Naive B cell (primary cell): ENCODE measurements at places on chromosomes 5 and 9. TPM values are rescaled to one million over a fixed set of nuclear protein-coding genes. Genes with fewer than 3 reads are reported as not detected.

DNA sequence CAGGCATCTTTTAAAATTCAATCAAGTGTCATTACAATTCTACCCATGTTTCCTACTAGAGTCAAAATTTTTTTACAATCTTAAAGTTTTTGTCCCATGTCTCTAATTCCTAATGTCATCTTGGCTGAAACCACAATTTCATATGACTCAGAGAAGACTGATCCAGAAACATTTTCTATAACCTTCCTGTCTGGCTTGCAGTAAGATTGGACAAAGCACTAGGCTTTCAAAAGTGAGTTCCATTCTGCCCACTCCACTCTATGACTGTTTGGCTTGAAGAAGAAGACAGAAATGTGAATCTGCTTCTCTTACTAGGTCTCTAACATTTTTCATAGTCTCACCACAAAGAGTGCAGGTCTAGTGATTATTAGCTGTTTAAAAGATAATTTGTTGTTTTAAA is 88.8 kb downstream of the NR3C1 start:
- DNase-seq, result no peak

DNA sequence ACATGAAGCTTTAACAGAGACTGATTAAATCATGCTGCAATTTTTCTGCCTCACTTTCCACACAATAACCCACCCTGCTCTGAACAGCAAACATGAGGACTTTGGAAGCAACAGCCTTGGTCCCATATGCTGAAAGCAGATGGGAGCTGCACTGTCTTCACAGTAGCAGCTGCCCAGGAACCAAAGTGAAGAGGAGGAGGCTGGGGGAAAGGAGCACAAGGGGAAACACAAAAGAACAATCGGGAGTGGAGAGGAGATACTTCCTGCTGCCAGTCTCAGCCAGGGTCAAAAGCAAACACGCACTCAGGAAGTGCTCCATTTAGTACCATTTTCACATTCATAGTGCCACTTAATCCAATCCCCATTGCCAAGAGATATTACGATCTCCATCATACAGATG is 183.3 kb upstream of the PUM3 start:
- DNase-seq, result no peak

GRCh38 chr9:27990524-27990923 is 417.2 kb upstream of the C9orf72 start:
- no peak for DNase-seq

GRCh38 chr9:88722753-88723152 is 187.8 kb downstream of the NXNL2 start:
- DNase-seq, result peak; percentile 12

DNA sequence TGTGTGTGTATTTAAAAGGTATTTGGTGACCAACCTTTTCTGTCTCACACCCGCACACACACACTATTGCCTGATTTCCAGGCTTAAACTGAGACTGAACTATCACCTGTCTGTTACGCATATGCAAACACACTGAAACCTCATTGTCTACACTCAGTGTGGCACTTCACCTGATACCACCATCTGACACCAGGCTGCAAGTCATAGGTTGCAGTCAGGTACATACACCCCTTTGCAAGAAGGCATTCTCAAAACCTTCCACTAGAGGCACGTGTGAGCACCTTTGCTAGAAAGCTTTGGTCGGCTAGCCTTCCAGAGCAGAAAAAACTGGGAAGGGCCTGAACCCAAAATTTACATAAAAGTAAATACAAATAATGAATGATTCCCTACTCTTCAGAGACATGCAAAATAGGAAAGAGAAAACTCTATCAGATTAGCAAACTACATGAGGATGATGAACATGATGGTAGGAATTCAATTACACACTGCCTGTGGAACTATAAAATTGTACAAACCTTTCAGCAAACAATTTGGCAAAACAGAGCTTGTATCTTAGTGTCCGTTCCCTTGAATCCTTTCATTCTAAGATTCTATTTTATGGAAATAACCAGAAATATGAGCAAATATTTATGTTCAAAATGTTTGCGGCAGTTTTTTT is 5.9 kb upstream of the FOXD1 start:
- DNase-seq, result peak; percentile 26

The POLE3 gene
- polyA plus RNA-seq, result 118 TPM

The TEX48 gene
- polyA plus RNA-seq, result not detected

GRCh38 chr5:78881884-78882283 is 103.2 kb downstream of the ARSB start:
- no peak for DNase-seq

The DCP2 gene
- 57.7 TPM for polyA plus RNA-seq

DNA sequence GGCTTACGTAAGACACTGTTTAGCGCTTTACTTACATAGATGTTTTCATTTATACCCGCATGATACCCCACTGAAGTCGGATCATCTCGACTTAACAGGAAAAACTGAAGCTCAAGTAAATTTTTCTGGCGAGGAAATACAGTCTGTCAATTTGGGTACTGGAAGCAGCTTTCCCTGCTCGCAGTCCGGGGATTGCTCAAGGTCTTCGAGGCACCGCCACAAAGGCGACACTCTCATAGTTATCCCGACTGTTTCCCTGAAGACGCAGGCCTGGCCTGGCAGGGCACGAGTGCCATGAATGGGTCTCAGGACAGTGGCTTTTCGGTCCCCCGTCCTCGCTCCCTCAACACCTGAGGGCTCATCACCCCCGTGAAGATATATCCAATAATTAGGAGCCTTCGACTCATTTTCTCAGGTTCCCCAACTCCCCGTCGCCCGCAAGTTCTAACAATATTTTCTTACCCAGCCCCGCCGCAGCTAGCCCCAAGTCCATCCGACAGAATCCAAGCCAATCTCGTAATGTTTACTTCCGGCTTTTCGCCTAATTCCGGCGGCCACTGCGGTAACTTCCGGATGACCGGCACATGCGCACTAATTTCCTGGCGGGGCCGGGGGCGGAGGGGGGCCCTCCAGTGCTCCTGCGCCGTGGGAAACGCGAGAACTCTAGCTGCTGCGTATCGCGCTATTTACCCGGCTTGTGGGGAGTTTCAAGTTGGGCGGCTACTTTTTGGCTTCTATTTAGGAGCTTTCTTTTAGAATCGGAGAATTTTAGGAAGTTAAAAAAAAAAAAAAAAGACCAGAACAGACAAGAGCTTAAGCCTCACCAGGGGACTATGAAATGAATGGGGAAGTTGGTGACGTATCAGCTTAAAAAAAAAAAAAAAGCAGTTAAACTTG is at the start of gene SLU7:
Gene SLU7 (minus strand): TSS at position 521 of the 897 bp plus-strand sequence. CDS start 3,787 bp downstream, outside the sequence.
- peak; percentile 94 for DNase-seq

GRCh38 chr9:119156354-119156753 is 212.9 kb downstream of the BRINP1 start:
- no peak for DNase-seq
